T-helper 1 cell (primary cell): ENCODE measurements at places on chromosomes 3 and 15.

GRCh38 chr3:45345846-45346580 is 42.4 kb upstream of the LARS2 start:
- DNase-seq: no peak

DNA sequence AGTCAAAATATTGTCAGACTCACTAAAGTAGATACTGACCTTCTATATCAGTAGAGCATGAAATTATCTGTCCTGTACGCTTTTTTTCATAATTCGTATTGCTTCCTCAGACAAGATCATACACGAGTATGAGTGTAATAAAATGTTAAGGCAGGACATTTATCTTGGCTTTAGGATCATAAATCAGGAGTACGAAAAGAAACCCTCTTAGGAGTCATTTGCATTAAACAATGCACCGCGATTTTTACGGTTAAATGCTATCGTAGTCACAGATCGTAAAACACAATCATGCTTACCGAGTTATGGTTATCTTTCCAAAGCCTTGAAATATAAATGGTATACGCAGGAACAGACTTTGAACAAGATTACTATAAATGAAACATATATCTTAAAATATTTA is 510.3 kb upstream of the ROBO1 start:
- no peak for DNase-seq

DNA sequence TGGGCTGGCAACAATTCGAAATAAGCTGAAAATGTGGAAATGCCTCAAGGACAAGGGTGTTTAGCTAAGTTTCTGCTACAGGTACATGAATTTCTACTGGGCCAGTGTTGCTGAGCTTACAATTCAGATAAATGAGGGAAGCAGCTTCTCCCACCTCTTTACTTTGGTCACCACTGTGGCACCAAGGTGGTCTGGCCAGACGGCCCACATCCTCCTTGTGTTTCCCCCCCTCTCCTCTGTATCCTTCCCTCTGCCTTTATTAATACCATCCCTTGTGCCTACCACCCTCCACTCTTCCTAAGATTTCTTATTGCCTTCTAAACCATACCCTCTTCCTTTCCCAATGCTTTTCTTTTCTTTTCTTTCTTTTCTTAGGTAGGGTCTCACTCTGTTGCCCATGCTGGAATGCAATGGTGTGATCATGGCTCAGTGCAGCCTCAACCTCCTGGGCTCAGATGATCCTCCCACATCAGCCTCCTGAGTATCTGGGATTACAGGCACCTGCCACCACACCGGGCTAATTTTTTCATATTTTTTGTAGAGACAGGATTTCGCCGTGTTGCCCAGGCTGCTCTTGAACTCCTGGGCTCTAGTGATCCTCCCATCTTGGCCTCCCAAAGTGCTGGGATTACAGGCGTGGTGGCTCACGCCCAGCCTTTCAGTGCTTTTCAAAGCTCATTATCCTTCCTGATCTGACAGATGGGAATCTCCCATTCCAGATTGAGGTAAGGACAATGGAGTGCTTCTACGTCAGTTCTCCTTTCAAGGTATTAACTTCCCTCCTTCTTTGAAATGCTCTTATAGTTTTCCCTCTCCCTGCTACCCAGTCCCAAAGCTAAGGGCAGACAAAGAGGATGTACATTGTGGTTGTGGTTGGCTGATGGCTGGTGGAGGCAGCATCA is 14.8 kb downstream of the ANXA2 start:
- DNase-seq: no peak

DNA sequence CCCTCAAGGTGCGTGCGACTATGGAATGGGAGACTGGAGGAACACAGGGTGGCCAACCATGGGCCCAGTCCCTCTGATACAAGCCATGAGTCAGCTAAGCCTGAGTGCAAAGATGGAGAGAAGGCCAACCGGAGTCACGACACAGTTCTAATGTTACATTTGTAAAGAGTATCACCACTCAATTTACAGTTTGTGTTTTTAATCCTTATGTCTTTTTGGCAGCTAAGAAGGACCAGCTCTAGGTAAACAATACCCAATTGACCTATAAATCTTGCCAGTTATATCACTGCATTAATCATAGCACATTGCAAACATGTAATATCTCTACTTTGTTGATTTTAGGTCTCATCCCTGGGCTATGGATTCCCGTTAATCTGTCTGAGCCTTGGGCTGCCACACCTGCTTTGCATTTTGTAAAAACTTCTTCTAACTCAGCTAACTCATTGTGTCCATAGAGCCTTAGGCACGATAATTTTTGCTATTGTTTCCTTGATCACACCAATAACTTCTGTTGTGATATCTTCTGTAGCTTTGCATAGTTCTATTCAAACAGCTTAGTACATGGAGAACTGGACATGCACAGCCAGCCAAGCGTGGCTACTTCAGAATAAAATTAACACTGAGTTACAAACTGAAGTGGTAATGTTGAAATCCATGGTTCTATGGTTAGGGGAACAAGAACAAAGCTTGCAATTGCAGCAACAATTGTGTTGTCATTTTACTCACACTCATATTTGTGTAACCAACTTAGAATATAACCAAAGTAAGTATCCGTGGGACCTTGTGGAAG is 50.3 kb downstream of the LSM3 start:
- DNase-seq: no peak

DNA sequence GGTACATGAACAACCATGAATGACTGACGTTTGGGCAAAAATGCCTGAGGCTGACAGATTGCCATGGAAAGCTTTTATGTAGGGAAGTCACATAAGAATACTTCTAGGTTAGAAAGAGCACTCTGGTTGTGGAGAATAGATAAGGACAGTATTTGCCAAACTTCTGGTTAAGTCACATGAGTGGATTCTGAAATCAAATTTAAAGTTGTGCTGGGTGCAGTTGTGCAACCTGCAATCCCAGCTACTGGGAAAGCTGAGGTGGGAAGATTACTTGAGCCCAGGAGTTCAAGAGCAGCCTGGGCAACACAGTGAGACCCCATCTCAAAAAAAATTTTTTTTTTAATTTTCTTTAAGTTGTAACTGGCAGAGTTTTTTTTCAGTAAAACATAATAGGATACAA is 7.2 kb upstream of the ZNF148 start:
- no peak for DNase-seq

GRCh38 chr3:38140326-38141172 is 2.1 kb downstream of the MYD88 start:
- no peak for DNase-seq
